ENCODE measurements at places on chromosomes 13 and 19. TPM values are rescaled to one million over a fixed set of nuclear protein-coding genes. Genes with fewer than 3 reads are reported as not detected.
A peak's percentile ranks its signal among the peaks of the same experiment; 100 is the strongest.

PKN1 gene
- 84.3 TPM for total RNA-seq

ZNF573 gene
- 9.1 TPM for total RNA-seq

ZNF737 gene
- 9.3 TPM for total RNA-seq

FUT6 gene
- 1.9 TPM for total RNA-seq

KLK2 gene
- not detected for total RNA-seq

EFNA2 gene
- not detected for total RNA-seq

DNA sequence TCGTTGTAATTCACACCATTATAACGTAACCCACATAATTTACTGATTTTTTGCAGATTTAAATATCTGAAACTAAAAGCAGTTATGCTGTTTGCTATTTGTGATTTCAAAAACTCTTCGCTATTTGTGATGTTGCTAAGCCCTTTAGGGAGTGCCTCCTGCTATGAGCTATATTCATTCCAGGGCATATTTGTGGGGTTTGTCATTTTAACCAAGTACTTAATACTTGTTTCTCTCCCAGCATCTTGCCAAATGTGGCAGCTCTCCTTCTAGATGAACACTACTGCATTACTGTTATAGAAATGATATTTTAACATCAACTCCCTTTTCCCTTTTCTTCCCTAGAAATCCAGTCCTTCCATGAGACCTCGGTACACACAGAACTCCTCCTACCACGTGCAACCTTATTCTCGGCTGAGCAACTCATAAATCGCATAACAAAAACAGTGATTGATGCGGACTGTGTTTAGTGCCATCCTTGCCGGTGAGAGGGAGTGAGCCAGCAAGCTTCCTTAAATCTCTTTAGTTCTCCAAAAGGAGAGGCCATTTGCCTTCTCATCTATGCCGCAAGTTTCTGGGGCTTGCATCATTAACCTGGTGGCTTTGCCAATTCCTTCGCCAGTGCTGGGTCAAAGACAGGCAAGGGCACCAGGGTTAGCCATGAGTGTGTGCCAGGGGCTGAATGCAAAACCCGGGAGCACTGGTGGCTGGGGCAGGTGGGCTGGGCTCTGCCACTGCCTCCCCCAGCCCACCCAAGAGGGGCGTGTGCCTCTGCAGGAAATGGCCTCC lies 33.4 kb downstream of the RFX2 start:
- DNase-seq, result no peak

DNA sequence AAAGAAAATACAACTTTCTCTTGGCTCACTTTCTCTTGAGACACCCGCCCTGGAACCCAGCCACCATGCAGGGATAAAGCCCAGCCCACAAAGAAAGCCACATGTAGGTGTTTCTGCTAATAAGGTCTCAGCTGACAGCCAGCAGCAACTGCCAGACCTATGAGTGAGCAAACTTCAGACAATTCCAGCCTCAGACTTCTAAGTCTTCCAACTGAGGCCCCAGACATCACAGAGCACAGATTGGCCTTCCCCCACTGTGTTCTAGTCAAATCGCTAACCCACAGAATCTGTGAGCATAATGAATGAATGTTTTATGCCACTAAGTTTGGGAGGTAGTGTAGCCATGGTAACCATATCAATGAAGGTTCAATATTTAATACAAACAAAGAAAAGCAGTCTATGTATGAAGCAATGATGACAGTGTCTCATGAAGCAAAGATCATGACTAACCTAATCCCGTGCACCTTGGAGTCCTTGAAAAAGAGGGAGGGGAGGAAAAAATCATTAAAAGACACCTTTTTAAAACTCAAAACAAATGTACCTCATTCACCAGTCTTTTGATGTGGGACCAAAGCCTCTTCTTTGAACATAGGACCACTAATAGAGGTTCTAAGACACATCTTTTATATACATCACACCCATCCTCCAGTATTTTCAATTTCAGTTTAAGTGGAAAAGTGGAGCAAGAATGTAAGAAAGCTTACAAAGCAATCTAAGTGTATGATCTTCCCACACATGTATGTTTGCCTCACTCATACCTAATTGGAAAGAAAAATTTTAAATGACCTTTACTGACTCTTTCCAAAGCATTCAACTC lies 6.2 kb downstream of the MRPS31 start:
- DNase-seq, result no peak

GRCh38 chr13:23701186-23701585 lies 131.0 kb downstream of the TNFRSF19 start:
- DNase-seq, result no peak

- no peak for DNase-seq
Measured at GRCh38 chr13:46119883-46120614, 15.2 kb upstream of the CPB2 start.

- no peak for DNase-seq
Measured at GRCh38 chr13:78139765-78140164, 221.1 kb upstream of the EDNRB start.

DNA sequence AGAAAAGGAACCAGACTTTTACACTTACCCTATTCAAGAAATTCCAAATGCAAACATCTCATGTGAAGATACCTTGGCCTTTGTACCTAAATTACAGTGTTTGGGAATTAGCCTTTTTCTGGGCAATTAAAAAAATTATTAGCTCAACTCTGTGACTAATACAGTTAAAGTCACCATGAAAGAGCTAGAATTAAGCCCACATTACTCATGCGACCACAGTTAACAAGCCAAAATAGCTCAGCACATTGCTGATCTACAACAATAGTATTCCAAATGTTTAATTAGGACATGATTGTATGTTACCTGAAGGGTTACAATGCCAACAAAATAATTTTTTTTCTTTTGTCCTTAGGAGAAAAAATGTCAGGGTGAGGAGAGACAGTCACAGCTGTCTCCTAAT lies 263.6 kb upstream of the GPC6 start:
- DNase-seq, result no peak

DNA sequence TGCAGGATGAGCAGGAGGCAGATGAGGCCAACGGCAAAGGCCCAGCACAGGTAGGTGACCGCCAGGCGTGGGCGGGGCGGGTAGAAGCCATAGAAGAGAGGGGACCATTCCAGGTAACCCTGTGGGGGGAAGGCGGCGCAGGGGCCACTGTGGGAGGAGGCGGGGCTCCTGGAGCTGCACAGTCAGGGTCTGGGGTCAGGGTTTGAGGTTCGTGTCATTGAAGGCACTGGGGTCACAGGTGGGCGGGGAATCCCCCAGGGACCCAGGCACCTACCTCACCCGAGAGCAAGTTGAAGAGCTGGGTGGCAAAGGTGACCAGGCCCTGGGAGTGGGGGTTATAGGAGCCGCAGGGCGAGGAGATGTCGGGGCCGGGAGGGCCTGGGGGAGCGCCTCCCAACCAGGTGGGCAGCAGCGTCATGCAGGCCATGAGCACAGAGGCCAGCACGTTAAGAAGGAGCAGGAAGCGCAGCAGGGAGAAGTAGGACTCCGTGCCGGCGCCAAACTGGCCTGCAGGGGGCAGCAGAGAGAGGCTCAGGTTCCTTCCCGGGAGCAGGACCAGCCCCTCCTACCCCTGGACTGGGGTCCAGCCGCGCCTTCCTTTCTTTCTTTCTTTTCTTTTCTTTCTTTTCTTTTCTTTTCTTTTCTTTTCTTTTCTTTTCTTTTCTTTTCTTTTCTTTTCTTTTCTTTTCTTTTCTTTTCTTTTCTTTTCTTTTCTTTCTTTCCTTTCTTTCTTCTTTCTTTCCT lies 4.6 kb downstream of the TMC4 start:
- peak; percentile 91 for DNase-seq
